CD4-positive, alpha-beta T cell treated with Interleukin-15 for 4 hours (primary cell): ENCODE measurements at places on chromosomes 7 and 10.

GRCh38 chr7:113085781-113086390 is 741 bp downstream of the GPR85 start:
- no peak for DNase-seq

DNA sequence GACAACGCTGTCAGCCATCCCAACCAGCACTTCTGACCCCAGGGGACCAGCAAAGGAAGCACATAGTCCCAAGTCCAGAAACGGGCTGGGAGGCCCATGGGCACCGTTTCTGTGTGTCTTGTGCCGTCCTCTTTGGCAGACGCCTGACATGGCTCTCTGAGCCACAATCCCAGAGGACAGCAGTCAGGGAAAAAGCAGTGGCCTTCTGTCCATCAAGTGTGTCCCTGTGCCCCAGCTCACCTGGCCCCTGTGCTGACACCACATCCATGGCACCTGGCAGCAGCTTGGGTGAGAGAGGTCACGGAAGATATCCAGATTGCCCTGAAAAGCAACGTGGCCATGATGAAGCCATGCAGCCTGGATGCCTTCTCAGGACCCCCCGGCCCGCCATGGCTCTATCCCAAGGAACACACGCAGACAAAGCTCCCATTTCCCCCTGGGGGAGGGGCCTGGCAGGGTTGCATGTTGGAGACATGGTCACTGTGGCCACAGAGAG is 38.1 kb upstream of the ANTXRL start:
- no peak for DNase-seq

GRCh38 chr7:115940460-115941060 is 90.0 kb downstream of the TFEC start:
- no peak for DNase-seq

- DNase-seq, result no peak
Observed at GRCh38 chr7:50552921-50553320, 12.3 kb downstream of the DDC start.

GRCh38 chr10:114885443-114885842 is 52.6 kb upstream of the TRUB1 start:
- DNase-seq, result no peak
